Stimulated activated CD4-positive, alpha-beta T cell treated with anti-CD3 and anti-CD28 coated beads, Interleukin-12 subunit alpha, Interleukin-12 subunit beta, amount 100 ng/mL, for 4 hours (primary cell): ENCODE measurements at places on chromosomes 3 and 15.

- no peak for DNase-seq
Observed at GRCh38 chr3:70065696-70066253, 66.2 kb downstream of the SAMMSON start.

DNA sequence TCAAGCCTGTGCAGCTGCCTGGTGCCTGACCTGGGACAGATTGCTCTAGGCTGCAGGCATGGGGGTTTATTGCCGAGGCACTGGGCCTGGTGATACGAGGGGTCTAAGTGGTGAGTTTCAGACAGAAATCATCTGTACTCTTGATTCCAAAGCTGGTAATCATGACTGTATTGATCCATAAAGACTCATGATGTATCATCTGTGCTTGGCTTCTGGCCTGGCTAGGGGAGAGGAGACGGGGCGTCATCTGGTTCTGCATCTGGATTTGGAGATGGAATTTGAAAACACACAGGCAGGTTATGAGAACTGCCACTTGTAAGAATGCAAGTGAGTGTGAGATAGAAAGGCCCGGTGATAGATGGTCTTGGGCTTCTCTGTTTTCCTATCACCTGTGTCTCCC lies 337.4 kb upstream of the C2CD4B start:
- DNase-seq = no peak

GRCh38 chr3:136518102-136518501 lies 234.1 kb downstream of the STAG1 start:
- DNase-seq = no peak

DNA sequence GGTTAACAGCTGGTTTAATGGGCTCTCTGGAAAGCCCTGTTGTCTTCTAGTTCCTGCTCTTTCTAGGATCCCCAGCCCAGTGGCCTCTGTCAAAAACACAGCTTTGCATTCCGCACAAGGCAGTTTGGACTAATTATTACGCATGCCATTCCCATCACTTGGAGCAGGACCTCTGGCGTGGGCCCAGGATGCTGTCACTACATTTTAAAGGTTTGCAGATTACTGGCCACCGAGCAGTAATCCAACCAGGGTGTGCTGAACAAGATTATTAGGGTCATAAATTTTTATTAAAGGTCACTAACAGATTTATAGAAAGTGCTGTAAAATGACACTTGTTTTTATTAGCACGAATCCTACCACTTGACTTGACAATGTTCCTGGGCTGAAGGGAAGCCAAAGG lies 143.6 kb upstream of the SLC6A11 start:
- no peak for DNase-seq

- DNase-seq = no peak
Observed at GRCh38 chr15:85541744-85542143, 161.3 kb downstream of the AKAP13 start.

- no peak for DNase-seq
Observed at GRCh38 chr15:58839485-58839884, 68.4 kb downstream of the MINDY2 start.

- no peak for DNase-seq
Observed at GRCh38 chr15:79977431-79978054, 6.5 kb upstream of the BCL2A1 start.

GRCh38 chr15:40276927-40277326 lies 5.9 kb downstream of the ANKRD63 start:
- DNase-seq = no peak

GRCh38 chr15:55248895-55249294 lies 40.7 kb downstream of the RAB27A start:
- no peak for DNase-seq
